ENCODE measurements at places on chromosomes 11 and 22.

- DNase-seq = no peak
These were observed 93.8 kb upstream of the ALX4 start for GRCh38 chr11:44403587-44404273.

GRCh38 chr22:31846161-31847115, 92.6 kb downstream of the DEPDC5 start:
- peak; percentile 43 for DNase-seq

DNA sequence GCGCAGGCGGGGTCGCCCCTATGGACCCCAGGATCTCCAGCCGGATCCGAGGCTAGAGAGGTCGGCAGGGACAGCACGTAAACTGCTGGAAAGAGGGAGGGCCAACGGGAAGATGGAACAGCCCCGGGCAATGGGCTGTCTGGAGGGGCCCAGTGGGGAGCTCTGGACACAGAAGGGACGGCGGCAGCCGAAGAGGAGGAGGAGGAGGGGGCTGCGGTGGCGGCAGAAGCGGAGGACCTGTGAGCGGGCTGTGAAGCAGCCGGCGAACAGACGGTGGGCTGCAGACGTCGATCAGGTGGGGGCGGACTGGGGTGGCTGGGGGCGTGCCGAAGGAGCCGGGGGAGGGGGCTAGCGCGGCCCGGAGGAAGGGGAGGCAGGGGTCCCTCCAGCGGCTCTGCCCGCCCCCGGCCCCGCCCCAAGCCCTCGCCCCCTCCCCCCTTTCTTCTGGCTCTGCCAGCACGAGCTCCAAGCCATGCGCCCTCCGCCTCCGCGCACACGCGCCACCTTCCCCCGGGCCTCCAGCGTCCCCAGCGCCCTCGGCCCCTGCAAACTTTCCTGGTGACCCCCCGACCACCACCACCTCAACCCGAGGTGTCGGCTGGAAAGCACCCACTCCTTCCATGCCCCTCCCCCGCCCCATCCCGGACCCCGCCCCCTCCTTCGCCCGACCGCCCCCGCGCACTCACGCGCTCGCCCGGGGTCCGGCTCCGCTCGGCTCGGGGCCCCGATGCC, 432 bp downstream of the TNKS1BP1 start:
- no peak for DNase-seq

- DNase-seq = no peak
These were observed 72.2 kb upstream of the GRK2 start for GRCh38 chr11:67194096-67194495.

- DNase-seq = no peak
These were observed 10.4 kb downstream of the GATD1 start for GRCh38 chr11:766936-767210.

DNA sequence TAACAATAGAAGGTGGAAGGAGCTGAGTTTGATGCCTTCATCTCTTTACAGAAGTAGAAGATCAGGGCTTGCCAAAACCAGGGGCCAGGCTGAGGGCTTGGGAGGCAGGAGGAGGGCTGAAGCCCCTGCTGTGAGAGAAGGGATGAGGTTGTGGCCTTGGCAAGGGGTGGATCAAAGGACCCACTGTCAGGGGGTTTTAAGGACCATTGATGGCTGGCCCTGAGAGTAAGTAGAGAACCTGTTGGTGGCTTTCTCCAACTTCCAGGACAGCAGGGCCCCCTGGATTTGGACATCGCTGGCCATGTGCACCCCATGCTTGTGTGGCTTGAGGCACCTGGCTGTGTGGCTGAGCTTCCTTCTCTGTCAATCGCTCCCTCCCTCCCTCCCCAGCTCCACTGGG, 927.7 kb downstream of the TBC1D22A start:
- DNase-seq = no peak

GRCh38 chr11:124753205-124753604, 1.1 kb upstream of the VSIG2 start:
- DNase-seq = no peak

DNA sequence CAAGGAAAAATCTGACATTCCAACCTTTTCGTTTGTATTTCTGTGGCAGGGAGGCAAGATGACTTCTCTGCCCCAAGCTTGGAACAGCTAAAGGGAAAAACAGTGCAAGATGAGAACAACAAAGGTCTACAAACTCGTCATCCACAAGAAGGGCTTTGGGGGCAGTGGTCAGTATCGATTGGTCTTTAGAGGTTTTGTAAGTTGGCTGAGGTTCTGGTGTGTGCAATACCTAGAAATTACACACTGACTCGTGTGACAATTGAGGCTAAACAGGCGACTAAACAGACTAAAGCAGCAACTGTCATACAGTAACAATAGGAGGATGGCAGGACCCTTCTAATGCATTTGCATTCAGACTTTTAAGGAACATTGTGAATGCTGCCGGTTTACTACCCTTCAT, 994 bp downstream of the DEPDC5 start:
- DNase-seq = no peak

- peak; percentile 9 for DNase-seq
These were observed 101.7 kb downstream of the MORC2 start for GRCh38 chr22:30866811-30867271.

DNA sequence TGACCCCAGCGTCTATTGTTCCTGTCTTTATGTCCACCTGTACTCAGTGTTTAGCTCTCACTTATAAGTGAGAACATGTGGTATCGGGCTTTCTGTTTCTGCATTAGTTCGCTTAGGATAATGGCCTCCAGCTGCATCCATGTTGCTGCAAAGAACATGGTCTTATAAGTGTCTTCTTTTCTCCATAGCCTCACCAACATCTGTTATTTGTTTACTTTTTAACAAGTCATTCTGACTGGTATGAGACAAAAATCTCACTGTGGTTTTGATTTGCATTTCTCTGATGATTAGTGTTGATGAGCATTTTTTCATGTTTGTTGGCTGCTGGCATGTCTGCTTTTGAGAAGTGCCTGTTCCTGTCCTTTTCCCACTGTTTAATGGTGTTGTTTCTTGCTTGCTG, 21.7 kb upstream of the SLN start:
- no peak for DNase-seq

Measured in OCI-LY7 (cell line).